Cortex of kidney (tissue), 1 donor: ENCODE measurements at places on chromosomes 3 and 15.

DNA sequence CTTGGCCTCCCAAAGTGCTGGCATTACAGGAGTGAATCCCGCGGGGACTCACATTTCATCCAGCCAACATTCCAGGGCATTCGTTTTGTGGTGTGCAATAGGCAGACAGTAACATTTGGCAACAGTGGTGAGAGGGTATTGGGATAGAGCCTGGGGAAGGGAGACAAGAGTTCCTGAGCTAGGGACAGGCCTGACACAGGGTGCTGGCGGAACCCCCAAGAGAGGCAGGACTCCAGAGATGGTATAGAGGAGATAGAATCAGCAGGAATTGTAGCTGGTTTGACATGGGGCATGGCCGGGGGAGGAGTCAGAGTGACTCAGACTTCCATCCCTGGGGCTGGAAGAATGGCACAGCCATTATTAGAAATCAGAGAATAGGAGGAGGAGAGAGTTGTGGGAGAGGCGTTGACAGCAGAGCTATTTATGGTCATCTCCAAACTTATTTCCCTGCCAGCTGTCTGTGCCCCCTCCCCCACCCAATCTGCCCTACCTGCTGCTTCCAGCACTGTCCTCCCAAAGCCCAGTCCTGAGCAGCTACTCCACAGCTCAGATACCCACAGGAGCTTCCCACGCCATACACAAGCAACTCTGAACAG is 4.4 kb upstream of the IDH2 start:
- DNase-seq: no peak

GRCh38 chr3:182121401-182121800 is 409.7 kb downstream of the SOX2 start:
- no peak for DNase-seq

GRCh38 chr3:136465296-136465695 is 215.2 kb downstream of the PCCB start:
- DNase-seq: no peak

DNA sequence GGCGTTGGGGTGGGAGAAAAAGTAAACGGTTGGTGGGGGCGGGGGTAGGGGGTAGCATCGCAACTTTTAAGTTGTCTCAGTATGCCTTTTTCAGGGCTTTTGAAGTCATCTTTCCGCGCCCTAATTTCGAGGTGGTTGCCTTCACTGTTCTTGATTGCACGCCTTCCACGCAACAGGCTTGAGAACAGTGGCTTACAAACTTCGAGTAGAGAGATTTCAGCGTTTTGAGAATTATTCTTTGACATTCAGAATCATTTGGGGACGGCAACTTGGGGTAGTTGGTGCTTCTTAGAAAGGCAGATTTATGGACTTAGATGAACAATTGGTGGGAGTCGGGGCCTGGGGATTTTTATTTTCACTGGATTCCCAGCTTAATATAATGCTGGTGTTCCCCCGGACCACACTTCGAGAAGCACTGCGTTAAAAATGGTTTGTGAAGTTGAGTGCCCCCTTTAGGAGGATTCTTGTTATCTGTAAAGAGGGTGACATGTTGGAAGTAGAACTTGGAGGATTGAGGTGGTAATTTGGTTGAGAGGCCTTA is 880 bp downstream of the PPP4R2 start:
- DNase-seq: no peak

GRCh38 chr3:10817506-10817905 is 1.5 kb downstream of the SLC6A11 start:
- no peak for DNase-seq

GRCh38 chr3:38739396-38739689 is 76.7 kb downstream of the SCN10A start:
- no peak for DNase-seq
